ENCODE measurements at places on chromosomes 2 and 18.

DNA sequence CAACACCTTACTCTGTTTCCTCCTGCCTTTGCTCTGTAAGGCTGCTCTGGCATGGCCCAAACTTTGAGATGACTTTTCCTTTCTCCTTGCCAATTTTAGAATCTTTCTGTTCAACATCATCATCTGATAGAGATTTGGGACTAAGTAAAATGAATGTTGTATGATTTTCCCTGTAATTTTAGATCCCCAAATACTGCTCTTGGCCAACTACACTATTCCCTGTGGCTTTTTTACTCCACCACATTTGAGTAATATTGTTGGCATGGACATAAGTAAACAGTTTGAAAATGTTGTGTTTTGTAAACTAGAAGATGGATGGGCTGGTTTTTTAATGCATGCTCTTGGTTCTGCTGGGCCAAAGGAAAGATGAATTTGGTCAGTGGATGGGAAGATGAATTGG is 12.1 kb downstream of the LTBP1 start:
- no peak for DNase-seq

DNA sequence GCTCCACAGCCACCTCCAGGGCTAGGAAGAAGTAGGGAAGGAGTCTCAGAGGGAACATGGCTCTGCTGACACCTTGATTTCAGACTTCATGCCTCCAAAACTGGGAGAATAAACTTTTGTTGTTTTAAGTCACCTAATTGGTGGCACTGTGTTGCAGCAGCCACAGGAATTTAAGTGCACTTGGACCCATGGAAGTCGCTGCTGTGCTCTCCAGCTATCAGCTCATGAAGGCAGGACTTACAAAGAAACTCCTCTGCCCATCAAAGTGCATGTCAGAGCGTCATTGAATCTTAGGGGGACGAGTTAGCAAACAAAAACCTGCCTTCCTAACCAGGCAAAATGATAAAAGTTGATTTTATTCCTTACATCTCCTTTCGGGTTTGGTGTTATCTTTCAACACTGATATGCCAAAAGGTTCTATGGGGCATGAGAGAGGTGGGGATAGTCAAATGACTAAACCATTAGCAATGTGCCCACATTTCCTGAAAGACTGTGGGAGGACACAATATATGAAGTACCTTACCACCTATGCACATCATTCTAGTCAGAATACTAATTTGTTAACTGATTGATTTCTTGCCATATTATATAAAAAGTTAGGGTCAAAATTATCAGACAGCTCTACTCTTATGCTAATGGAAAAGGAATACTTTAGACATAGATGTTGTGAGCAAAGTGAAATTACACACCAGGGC is 235.8 kb upstream of the TNP1 start:
- DNase-seq, result no peak

- DNase-seq, result no peak
Observed at GRCh38 chr2:69434753-69435152, 2.5 kb downstream of the NFU1 start.

DNA sequence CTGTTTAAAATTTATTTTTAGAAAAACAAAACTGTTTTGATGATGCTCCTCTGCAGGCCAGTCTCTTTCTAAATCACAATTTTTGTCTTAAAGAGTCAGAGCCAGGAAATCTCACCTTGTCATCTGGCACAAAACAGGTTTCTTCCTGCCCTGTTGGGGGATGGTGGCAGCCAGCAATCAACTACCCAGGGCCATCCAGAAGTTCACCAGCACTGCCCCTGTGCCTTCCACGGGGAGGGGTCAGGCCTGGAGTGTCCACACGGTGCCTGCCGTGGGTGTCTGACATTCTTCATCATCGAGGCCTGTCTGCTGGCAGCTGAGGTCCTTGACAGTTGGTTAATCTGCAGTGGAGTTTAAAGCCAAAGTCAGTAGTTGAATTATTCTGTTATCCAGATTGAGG is 40.0 kb upstream of the BMP10 start:
- no peak for DNase-seq

DNA sequence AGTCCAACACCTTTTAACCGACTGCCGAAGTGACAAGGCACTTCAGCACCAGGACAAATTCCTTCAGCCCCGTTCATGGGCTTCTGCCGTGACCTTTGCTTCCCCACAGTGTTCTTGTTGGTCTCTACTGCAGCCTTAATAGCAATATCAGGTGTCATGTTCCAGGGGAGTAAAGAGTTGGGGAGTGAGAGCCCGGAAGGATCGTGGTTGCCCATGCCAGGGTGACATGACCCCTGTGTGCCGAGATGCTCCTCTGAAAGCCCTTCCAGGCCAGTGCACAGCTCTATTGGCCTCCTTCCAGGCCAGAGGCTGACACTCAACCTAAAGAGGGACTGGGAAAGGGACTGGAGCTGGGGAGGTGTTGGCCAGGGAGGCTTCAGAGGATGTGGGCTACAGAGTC is 279.2 kb downstream of the CYRIA start:
- DNase-seq, result no peak

DNA sequence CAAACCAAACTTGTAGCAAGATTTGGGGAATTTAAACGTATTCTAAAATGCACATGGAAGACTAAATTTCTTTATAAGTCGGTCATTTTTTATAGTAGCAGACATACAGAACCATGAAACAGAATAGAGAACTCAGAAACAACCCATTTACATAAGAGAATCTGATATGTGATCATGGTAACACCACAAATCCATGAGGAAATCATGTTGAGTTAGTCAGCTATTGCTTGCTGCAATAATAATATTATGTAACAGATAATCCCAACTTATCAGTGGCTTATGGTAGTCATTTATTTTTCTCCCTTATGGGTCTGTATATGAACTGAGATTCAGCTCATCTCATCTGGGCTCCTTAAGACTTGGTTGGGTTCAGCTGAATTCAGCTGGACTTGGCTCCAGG is 103.4 kb upstream of the SERTAD2 start:
- no peak for DNase-seq

DNA sequence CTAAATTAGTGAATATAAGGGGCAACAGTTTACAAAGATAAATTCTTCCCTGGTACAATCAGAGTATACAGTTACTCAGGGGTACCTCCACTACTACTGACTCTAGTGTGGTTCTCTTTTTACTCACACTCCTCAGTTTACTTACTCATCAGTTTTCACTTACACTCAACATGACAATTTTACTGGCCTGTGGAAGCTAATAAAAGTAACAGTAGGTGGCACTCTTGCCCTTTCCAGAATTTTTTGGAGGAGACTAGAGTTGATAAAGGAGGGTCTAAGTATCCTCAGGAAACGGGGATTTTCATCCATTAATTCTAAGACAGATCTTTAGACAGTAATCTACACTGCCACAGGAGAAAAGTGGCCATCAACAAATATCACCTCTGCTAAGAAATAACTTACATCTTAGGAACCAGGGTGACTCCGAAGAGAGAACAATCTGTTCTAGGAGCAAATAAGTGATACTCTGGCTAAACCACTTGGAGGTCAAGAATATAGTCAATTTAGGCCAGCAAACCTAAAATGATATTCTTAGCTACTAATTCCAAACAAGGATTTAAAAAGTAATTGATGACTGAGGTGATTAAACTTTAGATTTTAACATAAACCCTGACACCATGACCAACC is 61.3 kb downstream of the ATL2 start:
- no peak for DNase-seq

DNA sequence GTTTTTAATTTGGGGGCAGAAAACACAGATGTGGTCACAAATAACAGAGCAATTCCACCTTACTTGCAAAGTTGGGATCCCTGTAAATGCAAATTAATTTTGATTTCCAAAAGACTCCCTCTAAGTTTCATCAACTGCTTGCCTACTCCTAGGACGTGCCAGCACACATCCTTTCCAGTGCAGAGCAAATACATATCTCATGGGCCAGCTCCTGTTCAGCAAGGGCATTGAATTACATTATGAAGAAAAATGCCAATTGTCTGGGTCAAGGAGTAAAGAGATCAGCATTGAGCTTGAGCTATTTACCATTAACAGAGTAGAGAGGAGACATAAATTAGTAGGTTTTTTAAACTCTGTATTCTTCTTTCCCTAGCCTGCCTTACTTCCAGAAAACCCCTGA is 18.8 kb downstream of the PID1 start:
- DNase-seq, result no peak

DNA sequence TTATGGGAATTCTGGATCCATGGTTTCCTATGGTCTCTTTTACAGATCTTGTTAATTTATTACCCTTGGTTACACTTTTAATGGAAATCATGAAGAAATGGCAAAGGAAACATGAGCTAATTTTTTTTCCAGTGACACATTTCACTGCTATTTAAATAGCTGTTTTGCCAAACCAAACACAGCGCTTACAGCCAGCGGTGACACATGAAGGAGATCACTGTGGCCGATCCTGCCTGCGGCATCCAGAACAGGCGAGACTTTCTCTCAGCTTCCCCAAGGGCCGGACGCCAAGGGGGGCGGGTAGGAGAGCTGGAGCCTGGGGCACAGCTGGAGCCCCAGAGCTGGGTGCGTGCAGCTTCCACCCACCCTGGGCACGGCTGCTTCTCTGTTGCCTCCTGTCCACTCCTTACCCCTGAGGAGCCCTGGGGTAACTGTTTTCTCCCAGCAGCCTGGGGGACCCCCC is 81.4 kb upstream of the PKDCC start:
- DNase-seq, result no peak

GRCh38 chr18:25895518-25895917 is 194.9 kb downstream of the SS18 start:
- DNase-seq, result no peak

DNA sequence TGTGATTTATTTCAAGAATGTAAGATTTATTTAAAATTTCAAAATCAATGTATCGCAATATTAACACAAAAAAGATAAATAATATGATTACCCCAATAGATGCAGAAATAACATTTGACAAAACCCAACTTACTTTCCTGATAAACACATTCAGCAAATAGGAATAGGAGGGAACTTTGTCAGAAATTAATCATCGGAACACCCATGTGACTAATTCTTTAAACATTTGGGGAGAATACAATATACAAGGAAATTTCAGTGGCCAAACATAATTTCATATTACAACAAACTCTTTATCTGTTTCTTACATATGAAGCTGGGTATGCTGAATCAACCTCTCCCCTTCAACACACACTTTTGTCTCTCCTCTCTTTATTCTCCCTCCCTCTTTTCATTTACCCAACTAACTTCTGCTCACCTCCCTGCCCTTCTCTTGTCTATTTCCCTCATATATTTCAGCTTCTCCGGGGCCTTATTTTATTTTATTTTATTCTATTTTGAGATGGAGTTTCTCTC is 309.6 kb upstream of the CNTNAP5 start:
- no peak for DNase-seq

DNA sequence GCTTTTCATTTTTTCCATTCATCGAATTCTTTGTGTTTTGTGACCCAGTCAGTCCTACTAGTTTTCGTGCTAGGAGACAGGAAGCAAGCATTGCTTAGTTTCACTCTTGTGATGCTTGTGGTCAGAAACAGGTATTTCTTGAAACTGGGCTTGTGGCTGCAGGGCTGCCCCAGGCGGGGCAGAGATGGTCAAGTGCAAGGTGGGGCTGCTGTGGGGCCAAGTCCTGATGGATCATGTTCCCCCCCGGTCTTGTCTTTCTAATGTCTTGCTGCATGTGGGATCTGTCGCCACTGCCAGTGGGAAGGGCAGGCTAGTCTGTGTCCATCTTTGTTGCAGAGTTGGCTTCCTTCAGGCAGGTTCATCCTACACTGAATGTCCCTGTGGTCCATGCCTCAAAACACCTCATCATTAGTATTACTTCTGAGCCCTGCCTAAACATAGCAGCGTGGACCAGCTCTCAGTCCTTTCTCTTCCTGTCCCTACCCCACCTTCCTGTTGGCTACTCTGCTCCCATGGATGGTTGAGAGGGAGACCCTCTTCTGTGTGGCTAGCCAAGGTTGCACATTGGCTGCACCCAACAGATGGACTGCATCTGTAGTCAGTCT is 38.7 kb downstream of the INPP4A start:
- no peak for DNase-seq

- DNase-seq, result peak; percentile 58
Observed at GRCh38 chr2:237427769-237428506, 14.0 kb upstream of the COL6A3 start.

- no peak for DNase-seq
Observed at GRCh38 chr18:33239298-33239697, 201.2 kb downstream of the CCDC178 start.

GRCh38 chr2:73776381-73776780 is 3.5 kb downstream of the DUSP11 start:
- no peak for DNase-seq

- DNase-seq, result no peak
Observed at GRCh38 chr2:43314299-43314927, 88.0 kb upstream of the ZFP36L2 start.

DNA sequence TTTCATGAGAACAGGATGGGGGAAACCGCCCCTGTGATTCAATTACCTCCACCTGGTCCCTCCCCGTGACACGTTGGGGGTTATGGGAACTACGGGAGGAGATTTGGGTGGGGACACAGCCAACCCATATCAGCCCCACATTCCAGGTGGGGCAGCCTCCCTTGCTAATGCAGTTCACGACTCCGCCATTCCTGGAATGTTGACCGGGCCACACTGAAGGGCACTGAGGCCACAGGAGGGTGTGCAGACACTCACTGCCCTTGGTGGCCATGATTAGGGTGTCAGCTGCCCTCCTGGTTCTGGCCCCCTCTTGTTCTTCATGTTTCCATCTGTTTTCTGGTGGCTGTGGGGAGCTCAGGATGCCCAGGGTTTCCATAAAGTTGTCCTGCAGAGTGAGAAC is 176.3 kb downstream of the TWIST2 start:
- DNase-seq, result no peak

DNA sequence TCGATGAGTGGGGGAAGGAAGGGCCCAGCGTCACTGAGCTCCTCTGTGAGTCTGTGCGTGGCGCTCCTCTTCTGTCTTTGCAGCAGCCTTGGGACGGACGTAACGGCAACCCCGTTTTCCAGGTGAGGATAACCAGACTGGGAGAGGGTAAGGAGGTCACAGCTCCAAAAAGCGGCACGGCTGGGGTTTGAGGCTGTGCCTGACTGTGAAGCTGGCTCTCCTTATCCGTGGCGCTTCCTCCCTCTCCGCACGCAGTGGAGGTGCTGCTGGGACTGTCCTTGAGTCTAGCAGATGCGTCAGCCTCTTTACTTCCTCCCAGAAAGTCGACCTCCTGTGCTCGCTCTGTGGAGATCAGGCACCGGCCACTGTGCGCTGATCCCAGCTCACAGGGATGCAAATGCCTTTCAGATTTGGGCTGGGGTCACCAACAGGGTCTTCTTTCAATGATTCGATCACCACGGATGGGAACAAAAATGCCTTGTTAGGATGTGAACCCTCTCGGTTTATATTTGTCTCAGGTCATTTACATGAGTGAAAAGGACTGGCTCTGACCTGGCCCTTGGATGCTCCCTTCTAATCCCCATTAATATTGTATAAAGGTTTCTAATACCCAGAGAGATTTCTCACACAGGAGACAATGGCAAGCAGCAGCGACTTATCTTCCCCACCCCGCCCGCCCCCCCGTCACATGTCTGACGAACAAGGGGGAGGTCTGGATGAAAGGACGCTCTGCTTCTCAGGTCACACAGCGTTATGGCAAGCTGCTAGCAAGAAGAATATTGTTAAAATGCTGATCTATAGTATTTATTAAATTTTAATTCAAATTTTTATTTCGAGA is 30.1 kb upstream of the E2F6 start:
- no peak for DNase-seq

GRCh38 chr2:74959106-74959751 is 786 bp downstream of the POLE4 start:
- no peak for DNase-seq

All from stimulated activated CD8-positive, alpha-beta memory T cell treated with anti-CD3 and anti-CD28 coated beads, Interleukin-7, amount 100 ng/mL, for 24 hours (primary cell).